Stimulated activated CD4-positive, alpha-beta T cell treated with anti-CD3 and anti-CD28 coated beads, TNF-alpha, amount 100 ng/mL, for 1 hour (primary cell): ENCODE measurements at places on chromosomes 4 and X.

- DNase-seq = peak; percentile 2
These were observed 100.8 kb downstream of the SPIN4 start for GRCh38 chrX:63250253-63250868.

- DNase-seq = no peak
These were observed 245.2 kb upstream of the TET2 start for GRCh38 chr4:104901438-104901837.

DNA sequence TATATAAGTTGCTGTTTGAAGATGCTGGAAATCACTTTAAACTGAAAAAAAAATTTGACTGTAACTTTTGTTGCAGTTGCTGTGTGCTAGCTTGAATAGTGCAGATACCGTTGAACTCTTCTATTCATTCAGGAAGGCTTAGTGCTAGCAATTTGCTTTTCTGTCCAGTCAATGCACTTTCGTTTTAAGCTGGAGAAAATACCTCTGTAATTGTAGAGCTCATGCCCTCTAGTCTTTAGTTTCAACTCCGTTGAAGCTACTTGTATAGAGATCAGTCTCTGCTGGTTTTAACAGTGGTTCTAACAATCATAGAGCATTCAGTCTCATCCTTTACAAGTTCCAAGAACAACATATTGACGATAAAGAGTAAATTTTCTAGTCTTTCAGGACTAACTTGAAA is 49.0 kb upstream of the TRPC3 start:
- no peak for DNase-seq

DNA sequence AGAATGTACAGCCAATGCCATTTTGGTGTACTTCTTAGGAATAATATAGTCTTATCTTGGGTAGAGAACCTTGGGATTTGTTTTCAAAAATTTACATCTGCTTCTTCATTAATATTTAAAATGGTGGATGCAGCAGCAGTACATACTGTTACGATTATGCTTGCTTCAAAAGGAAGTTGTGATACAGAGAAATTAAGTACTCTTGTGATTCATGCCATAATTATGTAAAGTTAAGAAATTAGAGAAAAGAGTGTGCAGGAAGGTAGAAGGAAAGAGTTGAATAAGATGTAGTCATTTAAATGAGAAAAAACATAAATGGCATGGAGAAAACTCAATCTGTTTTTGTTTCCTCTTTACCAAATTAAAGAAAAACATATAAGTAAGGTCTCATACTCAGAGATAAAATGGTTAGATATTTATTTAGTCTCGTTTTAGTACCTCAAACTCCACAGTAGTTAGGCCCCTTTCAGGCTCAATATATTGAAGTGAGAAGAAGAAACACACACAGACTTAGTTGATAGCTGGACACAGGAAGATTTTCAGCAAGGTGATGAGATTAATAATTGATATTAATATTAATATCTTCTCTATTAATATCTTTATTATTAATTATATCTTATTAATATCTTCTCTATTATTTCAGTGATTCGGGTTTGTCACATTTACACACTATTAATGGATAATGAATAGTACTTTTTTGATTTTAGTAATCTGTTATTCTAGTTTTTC is 70.1 kb upstream of the HPGD start:
- DNase-seq = no peak

GRCh38 chr4:19372390-19372789 is 879.3 kb upstream of the SLIT2 start:
- DNase-seq = no peak
